ENCODE measurements at places on chromosomes 5 and 9.

- no peak for DNase-seq
Measured at GRCh38 chr9:89534515-89535287, 36.8 kb upstream of the SEMA4D start.

DNA sequence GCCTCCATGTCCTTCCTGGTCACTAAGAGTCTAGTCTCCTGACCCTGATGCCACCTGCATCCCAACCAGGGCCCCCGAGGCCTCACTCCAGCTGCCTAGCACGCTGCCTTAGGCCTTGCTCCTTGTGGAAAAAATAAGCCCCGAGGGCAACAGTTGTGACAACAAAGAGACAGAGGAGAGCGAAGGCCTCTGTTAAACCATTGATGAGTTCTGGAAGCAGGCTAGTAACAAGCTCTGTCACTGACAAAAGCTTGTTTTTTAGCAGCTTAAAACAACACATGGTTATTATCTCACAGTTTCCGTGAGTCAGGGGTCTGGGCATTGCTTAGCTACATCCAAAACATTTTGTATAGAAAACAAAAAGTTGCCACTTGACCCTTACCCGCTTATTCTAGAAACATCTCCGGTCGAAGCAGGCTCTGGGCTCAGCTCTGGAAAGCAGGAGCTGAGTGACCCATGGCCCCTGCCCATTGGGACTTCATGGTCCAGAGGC lies 48.2 kb upstream of the TBC1D2 start:
- DNase-seq = peak; percentile 68

DNA sequence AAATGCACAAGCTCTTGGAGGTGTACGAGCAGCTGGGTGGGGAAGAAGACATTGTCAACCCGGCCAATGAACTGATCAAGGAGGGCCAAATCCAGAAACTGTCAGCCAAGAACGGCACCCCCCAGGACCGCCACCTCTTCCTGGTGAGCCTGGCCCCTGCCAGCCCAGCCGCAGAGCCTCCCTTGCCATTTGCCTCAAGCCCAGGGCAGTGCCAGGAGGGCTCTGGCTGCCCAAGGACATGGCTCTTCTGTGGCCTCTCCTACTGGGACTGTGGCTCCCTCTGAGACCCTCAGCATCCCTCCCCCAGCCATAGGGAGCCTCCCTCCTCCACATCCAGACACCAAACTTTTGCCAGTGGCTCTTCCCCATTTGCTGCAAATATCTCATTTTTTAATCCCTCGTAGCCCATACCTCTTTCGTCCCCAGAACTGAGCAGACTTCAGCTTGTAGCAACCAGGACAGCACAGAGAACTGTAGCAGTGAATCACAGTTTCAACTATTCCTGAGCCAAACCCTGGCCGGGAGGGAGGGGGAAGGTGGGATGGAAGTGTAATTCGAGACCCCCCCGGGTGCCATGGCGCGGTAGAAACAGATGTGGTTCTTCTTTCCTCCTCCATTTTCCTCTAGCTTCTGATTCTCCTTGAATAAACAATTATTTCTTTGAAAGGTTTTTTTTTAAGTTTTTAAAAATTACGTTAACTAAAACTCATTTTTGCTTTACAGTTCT lies 44.5 kb upstream of the SUSD3 start:
- DNase-seq = no peak

- DNase-seq = peak; percentile 81
Measured at GRCh38 chr5:8188874-8189565, 320.1 kb downstream of the MTRR start.

DNA sequence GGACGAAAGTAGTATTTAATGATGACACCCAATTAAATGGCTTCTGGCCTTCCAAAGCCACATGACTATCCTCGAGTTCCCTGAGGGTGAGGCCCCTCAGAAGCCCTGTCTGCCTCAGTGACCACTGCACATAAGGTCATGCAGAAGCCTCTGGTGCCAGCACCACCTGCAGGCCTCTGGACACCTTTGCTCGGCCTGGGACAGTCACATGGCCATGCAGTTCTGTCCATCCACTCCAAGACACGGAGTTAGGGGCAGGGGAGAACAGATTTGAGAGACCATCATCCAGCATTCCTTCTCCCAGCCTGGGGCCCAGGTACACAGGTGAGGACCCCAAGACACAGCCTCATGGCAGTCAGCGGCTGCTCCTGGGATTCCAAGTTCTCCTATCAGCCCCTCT lies 145.0 kb downstream of the ROR2 start:
- no peak for DNase-seq

DNA sequence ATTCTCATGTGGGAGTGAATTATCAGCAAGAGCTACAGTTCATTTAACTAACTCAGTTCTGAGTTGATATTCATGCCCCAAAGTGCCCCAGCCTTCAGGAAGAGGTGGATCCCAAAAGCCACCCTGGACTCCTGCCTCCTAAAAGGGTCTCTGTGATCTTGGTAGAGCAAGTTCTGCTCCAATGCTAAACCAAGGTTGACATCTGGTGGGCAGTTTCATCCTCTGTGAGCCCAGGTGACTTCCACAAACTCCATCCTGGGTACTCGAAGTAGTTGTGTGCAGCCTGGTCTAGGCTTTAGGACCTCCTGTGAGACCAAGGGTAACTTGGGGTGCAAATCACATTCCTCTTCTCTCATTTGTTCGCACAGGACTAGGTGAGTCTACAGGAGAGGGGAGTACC lies 816.8 kb downstream of the MTRR start:
- DNase-seq = no peak

- no peak for DNase-seq
Measured at GRCh38 chr9:35870351-35870923, at the start of gene OR13J1. TSS of gene OR13J1 (minus strand) at chr9:35870401. CDS start at chr9:35870401, 0 bp downstream.

DNA sequence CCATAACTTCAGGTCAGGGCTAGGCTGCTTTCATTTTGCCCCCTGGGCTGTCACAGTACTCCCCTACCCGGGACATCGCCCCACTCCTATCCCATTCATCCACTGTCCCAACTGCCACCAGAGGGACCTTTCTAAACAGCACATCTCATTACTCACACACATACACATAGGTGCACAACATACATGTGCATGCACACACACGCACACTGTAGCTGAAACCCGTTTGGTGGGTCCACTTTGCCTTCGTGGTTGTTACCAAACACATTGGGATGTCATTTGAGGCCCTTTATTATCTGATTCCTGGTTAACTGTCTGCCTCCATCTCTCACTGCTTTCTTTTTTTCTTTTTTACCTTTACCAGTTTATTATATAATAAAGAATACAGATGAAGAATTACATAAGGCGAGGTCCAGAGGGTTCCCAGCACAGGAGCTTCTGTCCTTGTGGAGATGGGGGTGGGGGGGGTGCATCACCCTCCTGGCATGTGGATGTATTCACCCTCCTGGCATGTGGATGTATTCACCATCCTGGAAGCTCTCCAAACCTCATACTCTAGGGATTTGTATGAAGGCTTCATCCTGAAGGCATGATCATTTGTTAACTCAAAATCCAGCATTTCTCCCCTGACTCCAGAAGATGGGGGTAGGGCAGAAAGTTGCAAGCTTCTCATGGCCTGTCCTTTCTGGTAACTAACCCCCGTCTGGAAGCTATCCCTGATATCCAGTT lies 186.0 kb downstream of the GOLPH3 start:
- no peak for DNase-seq

GRCh38 chr5:21806271-21806670 lies 1046.9 kb downstream of the CDH12 start:
- DNase-seq = no peak

DNA sequence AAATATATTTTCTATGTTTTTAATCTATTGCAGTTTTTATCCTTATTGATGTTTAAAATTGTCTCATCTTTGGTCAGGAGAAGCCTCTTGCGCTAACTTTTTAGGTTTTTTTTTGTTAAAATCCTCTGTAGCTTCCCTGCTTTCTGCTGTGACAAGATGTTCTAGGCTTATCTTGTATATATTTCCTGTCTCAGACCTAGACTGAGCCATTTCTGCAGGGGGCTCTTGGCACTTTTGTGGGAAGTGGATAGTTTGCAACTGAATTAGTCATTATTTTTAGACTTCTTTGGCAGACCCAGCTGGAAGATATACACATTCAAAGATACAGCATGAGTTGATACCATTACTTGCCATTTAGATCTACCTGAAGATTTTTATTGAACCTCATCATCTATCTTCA lies 28.8 kb downstream of the TCERG1 start:
- DNase-seq = no peak

GRCh38 chr5:161598686-161599085 lies 52.2 kb upstream of the GABRB2 start:
- DNase-seq = no peak

DNA sequence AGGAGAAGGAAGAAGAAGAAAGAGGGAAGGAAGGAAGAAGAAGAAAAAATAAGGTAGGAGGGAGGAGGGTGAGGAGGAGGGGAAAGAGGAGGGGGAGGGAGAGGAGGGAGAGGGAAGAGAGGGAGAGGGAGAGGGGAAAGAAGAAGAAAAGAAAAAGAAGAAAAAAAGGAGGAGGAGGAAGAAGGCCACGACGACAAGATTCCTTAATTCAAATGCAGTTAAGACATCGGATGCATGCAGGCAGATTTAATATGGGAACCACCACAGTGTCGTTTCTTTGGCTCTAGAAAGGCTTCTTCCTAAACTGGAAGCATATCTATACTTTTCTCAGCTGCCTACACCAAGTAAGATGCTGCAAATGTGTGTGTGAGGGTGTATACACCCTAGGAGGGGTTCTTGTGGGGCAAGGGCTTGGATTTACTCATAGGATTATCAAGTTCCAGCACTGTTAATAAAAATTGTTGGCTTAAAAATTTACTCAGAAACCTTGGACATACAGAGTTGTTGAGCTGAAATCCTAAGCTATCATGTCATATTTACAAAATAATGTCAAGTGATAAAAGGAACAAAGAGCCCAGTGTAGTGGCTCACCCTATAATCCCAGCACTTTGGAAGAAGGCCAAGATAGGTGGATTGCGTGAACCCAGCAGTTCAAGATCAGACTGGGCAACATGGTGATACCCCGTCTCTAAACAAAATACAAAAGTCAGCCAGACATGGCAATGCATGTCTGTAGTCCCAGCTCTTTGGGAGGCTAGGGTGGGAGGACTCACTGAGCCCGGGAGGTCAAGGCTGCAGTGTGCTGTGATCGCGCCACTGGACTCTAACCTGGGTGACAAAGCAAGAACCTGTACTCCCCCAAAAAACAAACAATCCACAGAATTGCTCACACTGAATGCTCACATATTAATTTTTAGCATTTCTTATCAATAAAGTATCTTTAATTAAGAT lies 108.5 kb downstream of the UBAP2 start:
- no peak for DNase-seq

- peak; percentile 61 for DNase-seq
Measured at GRCh38 chr9:106921341-106921899, 58.5 kb downstream of the ZNF462 start.

DNA sequence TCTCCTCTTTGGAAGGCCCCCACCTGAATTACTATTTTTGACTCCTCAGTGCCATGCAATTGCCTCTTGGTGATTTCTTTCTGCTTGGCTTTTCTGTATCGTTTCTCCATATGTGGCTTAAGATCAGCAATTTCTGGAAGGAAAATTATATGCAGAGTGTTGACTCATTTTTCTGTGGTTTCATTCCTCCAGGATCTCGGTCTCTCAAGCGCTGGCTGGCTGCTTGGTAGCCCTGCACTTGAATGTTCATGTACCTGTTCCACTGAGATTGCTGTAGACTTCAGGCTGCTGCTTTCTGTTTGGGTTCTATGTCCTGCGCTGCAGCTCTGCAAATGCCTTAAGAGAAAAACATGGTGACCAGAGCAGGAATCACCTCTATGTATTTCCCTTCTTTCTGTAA lies 77.6 kb downstream of the INIP start:
- no peak for DNase-seq

- no peak for DNase-seq
Measured at GRCh38 chr5:38591523-38591849, 35.0 kb upstream of the LIFR start.

DNA sequence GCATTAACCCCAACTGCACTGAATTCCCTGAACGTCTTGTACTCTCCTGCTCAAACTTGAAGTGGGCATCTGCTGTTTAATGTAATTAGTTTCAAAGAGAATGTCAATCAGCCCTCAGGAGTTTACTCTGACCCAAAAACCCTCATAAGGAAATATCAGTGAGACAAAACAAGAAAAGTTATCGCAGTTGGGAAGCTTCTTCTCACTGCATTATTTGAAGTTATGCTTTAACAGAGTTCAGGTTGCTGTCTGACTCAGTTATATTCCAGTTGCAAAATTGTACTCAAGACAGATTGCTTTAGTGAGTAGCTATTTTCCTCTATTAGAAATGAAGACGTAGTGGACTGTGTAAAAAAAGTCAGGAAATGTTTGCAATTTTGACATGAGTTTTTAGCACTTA lies 52.1 kb downstream of the PPIC start:
- DNase-seq = no peak

GRCh38 chr9:71886541-71886940 lies 24.5 kb downstream of the ABHD17B start:
- DNase-seq = no peak

Measured in NCI-H146 (cell line).